Body of pancreas (tissue), 4 donors: ENCODE measurements at places on chromosomes 12 and 14. TPM values are rescaled to one million over a fixed set of nuclear protein-coding genes. Genes with fewer than 3 reads are reported as not detected.
A peak's percentile ranks its signal among the peaks of the same experiment; 100 is the strongest.

GRCh38 chr12:24069532-24070395 is 120.3 kb upstream of the SOX5 start:
- no peaks in the 10 kb centered on the region for H3K4me1 ChIP-seq
- H3K27me3 ChIP-seq: peaks cover 6% of the 10 kb centered on the region
- DNase-seq: no peak
- H3K36me3 ChIP-seq: no peaks in the 10 kb centered on the region

DNA sequence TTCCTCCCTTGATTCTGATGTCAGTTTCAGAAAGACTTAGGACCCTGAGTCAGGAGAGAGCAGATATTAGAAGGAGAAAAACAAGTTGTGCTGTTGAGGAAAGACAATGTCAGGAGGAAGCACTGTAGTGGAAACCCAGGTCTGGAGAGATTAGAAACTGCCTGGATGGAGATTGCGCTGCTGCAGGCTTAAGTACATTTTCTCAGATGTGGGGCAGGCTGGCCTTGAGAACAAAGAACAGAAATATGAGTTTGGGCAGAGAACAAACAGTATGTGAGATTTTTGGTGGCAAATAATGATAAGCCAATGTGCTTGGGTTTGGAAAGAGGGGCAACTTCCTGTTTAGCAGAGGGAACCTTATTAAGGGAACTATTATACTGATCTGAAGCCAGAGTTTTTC is 74.3 kb upstream of the PRMT8 start:
- no peaks in the 10 kb centered on the region for H3K27me3 ChIP-seq
- no peak for DNase-seq
- H3K4me3 ChIP-seq: no peak overlapping the region
- H3K36me3 ChIP-seq: no peaks in the 10 kb centered on the region
- H3K4me1 ChIP-seq: peaks cover 32% of the 10 kb centered on the region
- no peak overlapping the region for H3K27ac ChIP-seq

DNA sequence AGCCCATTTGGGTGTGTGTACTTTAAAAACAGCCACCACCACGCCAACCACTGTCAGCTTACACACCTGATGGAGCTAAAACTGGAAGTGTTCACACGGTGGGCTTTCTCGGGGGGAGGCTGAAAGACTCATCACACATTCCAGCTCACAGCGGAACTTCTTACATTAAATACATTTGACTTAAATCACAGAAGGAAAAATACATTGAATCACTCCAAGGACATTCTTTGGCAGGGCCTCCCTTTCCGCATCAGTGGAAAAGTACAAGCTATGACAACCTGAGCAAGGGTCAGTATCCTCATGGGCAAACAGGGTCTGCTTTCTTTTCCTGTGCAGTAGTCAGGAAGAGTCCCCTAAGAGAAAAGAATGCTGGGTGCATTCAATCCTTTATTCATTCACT is 31.0 kb upstream of the TC2N start:
- H3K4me1 ChIP-seq: peaks cover 71% of the 10 kb centered on the region
- H3K27ac ChIP-seq: peak overlapping the region; percentile 91
- peak; percentile 74 for DNase-seq
- H3K36me3 ChIP-seq: no peaks in the 10 kb centered on the region

- H3K36me3 ChIP-seq: no peaks in the 10 kb centered on the region
- H3K27ac ChIP-seq: peak overlapping the region; percentile 85
- H3K4me3 ChIP-seq: no peak overlapping the region
- H3K4me1 ChIP-seq: peaks cover 40% of the 10 kb centered on the region
These were observed 107.5 kb upstream of the ATF7IP start for GRCh38 chr12:14257734-14258574.

- no peak for DNase-seq
- H3K4me1 ChIP-seq: no peaks in the 10 kb centered on the region
- H3K27ac ChIP-seq: no peak overlapping the region
- no peaks in the 10 kb centered on the region for H3K36me3 ChIP-seq
- H3K4me3 ChIP-seq: no peak overlapping the region
- H3K27me3 ChIP-seq: no peaks in the 10 kb centered on the region
These were observed 95.3 kb downstream of the BICD1 start for GRCh38 chr12:32201976-32202375.

GRCh38 chr12:65649126-65649525 is 175.2 kb upstream of the HMGA2 start:
- no peaks in the 10 kb centered on the region for H3K4me1 ChIP-seq
- DNase-seq: no peak
- H3K27me3 ChIP-seq: no peaks in the 10 kb centered on the region
- no peak overlapping the region for H3K4me3 ChIP-seq

- no peaks in the 10 kb centered on the region for H3K36me3 ChIP-seq
- no peak overlapping the region for H3K4me3 ChIP-seq
- H3K27me3 ChIP-seq: no peaks in the 10 kb centered on the region
These were observed 189.6 kb upstream of the SOX5 start for GRCh38 chr12:24139035-24139434.

- DNase-seq: no peak
- H3K27me3 ChIP-seq: no peaks in the 10 kb centered on the region
- peaks cover 13% of the 10 kb centered on the region for H3K4me1 ChIP-seq
- H3K4me3 ChIP-seq: no peak overlapping the region
These were observed 11.0 kb downstream of the DLST start for GRCh38 chr14:74892745-74893144.

DNA sequence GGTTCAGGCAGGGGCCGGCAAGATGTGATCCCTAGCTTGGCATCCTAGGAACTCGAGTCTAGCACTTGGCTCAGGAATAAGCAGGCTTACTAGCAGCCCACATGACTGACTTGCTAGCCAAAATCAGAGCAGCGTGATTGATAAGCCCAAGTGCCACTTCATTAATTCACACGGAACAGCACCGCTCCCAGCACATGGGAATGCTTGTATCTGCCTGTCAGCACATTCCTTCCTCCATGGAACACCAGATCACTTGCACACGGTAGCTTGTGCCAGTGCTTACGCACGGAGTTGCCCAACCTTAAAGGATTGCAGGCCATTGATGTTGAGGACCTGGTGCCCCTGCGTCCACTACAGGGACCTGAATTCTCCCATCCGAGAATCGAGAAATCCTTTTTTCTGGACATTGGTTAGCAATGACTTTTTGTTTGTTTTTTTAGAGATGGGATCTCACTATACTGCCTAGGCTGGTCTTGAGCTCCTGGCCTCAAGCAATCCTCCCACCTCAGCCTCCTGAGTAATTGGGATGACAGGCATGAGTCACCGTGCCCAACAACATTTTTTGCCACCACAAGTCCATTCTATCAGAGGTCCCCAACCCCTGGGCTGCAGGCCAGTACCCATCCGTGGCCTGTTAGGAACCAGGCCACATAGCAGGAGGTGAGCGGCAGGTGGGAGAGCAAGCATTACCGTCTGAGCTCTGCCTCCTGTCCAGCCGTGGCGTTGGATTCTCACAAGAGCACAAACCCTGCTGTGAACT is 30.6 kb upstream of the TSPAN9 start:
- H3K36me3 ChIP-seq: no peaks in the 10 kb centered on the region
- no peaks in the 10 kb centered on the region for H3K27me3 ChIP-seq
- DNase-seq: no peak

- DNase-seq: no peak
- no peaks in the 10 kb centered on the region for H3K36me3 ChIP-seq
- H3K4me1 ChIP-seq: no peaks in the 10 kb centered on the region
- no peak overlapping the region for H3K27ac ChIP-seq
- no peaks in the 10 kb centered on the region for H3K27me3 ChIP-seq
These were observed 586.0 kb downstream of the FLRT2 start for GRCh38 chr14:86115972-86116371.

DNA sequence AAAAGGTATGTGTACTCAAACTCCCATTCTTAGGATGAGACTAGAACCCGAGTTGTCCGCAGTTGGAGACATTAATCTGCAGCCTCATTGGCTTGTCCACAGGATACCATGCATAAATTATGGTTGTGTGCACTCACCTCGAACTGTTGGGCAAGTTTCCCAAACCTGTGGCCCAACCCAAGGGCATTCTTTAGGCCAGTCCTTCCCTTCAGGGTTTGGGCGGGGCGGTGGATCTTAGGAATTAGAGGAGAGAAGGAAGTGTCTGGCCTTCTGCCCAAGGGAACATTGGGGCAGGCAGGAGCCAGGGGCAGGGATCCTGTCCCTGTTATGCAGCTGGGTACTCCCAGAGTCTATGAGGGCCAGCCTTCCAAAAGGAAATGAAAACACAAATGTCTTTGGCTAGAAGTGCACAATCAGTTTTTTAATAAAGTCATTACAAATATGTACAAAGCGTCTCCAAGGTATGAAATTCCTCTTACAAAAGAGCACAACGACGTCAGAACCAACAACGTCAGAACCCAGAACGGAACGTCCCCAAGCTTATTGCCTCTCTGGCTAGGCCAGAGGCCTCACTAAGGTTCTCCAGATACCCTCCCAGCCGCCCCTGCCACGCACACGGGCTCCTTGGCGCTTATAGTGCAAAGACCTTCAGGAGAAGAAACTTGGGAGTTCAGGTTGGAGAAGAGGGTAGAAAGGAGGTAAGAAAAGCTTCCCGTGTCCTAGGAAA is 25.3 kb downstream of the HRK start:
- H3K27me3 ChIP-seq: no peaks in the 10 kb centered on the region
- no peak overlapping the region for H3K27ac ChIP-seq
- no peak overlapping the region for H3K4me3 ChIP-seq
- DNase-seq: no peak
- no peaks in the 10 kb centered on the region for H3K4me1 ChIP-seq
- H3K36me3 ChIP-seq: no peaks in the 10 kb centered on the region

- H3K4me1 ChIP-seq: peaks cover 31% of the 10 kb centered on the region
- H3K27me3 ChIP-seq: no peaks in the 10 kb centered on the region
- peak overlapping the region; percentile 85 for H3K4me3 ChIP-seq
- peak; percentile 73 for DNase-seq
- peak overlapping the region; percentile 35 for H3K27ac ChIP-seq
- peaks cover 1% of the 10 kb centered on the region for H3K36me3 ChIP-seq
These were observed 706 bp upstream of the PEX5 start for GRCh38 chr12:7188562-7189397.

DNA sequence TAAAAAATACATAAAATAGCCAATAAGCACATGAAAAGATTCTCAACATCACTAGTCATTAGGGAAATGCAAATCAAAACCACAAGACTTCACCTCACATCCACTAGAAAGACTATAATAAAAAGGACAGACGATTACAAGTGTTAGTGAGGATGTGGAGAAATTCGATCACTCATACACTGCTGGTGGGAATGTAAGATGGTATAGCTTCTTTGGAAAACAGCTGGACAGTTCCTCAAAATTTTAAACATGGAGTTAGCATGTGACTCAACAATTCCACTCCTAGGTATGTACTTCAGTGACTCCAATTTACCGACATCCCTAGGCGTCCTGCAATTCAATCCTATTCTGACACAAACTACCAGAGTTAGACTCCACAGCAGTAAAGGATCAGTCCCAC is 13.7 kb downstream of the TRIM9 start:
- DNase-seq: no peak
- no peak overlapping the region for H3K27ac ChIP-seq
- H3K4me1 ChIP-seq: no peaks in the 10 kb centered on the region

DNA sequence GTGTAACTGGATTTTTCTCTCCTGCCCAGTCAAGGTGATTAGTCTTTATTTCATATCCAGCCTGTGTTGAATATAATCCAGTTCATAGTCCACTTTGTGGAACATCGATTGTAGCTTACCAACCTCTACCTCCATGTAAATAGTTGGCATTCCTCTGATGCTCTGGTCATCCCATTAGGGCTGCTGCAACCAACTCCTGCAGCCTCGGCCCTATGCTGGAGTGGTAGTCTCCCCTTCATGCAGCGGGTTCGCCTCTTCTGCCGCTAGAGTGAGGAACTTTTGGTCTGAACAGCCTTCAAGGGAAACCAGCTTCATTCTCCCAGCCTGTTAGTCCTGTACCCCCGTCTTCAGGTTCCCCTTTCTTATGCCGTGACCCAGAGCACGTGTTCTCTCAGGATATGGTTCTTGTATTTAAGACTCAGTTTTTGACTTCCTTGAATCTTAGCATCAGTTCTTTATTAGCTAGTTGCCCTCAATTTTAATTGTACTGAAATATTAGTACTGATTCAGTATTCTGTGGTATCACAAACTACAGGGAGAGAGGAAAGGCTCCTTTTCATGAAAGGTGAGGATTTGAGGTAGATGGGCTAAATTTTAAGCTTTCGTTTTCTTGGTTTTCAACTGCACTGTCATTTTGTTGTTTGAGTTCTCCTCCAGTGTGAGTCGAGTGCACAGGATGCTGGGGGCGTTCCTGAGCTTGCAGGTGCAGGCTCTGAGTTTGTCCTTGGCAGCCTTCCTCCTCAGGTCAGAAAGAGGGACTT is 33.2 kb downstream of the ZNF664 start:
- H3K4me1 ChIP-seq: peaks cover 36% of the 10 kb centered on the region
- DNase-seq: no peak
- no peaks in the 10 kb centered on the region for H3K27me3 ChIP-seq
- no peak overlapping the region for H3K27ac ChIP-seq

- no peak overlapping the region for H3K4me3 ChIP-seq
- no peaks in the 10 kb centered on the region for H3K4me1 ChIP-seq
- no peak overlapping the region for H3K27ac ChIP-seq
- no peaks in the 10 kb centered on the region for H3K27me3 ChIP-seq
These were observed 41.8 kb upstream of the HIF1A start for GRCh38 chr14:61653507-61653906.

DNA sequence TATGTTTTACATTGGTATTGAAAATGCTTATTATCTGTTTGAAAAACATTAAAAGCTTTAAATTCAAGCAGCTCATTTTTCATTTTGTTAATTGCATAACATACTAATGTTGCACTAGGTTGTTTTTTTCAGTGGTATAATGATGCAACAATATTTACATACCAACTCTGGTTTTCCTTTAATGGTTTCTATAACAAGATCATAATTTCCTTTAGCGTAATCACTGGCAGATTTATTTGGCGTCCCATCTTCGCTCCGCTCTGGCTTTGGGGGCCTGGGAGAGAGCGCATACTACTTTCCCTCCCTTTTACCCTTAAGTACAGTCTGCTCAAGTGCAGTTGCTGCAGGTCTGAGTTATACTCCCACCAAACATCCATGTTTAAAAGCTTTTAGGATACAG is 574.1 kb downstream of the PRKD1 start:
- no peak for DNase-seq
- H3K4me1 ChIP-seq: no peaks in the 10 kb centered on the region
- no peak overlapping the region for H3K27ac ChIP-seq
- H3K4me3 ChIP-seq: no peak overlapping the region
- H3K36me3 ChIP-seq: no peaks in the 10 kb centered on the region
- H3K27me3 ChIP-seq: no peaks in the 10 kb centered on the region

- H3K27ac ChIP-seq: no peak overlapping the region
- no peak for DNase-seq
- no peak overlapping the region for H3K4me3 ChIP-seq
- no peaks in the 10 kb centered on the region for H3K36me3 ChIP-seq
- no peaks in the 10 kb centered on the region for H3K4me1 ChIP-seq
- H3K27me3 ChIP-seq: no peaks in the 10 kb centered on the region
These were observed 178.1 kb upstream of the DDHD1 start for GRCh38 chr14:53331247-53331646.

The VWF gene
- total RNA-seq: 76.1 TPM

The AMDHD1 gene
- total RNA-seq: 4.6 TPM

The ANKS1B gene
- 2.1 TPM for total RNA-seq

The IL23A gene
- total RNA-seq: not detected

The TAS2R19 gene
- 3.0 TPM for total RNA-seq

The KRT74 gene
- total RNA-seq: not detected

The SGPP1 gene
- total RNA-seq: 23.1 TPM

The DBX2 gene
- not detected for total RNA-seq

The SMCO2 gene
- total RNA-seq: not detected

The TRIM9 gene
- 9.2 TPM for total RNA-seq

The DIO3 gene
- 2.0 TPM for total RNA-seq
